ENCODE measurements at places on chromosomes 2 and 18.

DNA sequence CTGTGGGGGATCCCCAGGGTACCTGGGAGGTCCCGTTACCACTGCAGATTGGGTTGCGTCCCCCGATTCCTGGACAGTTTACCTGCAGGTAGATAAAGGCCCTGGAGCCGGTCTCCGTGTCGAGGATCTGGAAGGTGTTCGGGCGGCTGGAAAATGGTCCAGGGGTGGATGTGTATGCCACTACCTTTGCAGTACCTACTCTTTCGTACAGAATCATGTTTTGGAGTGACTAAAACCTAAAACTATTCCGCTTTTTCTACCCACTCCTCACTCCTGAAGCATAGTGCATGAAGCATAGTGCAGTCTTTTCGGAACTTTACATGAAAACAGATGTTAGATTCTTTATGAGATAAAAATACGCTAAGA lies 418 bp downstream of the WDR75 start:
- no peak for DNase-seq

DNA sequence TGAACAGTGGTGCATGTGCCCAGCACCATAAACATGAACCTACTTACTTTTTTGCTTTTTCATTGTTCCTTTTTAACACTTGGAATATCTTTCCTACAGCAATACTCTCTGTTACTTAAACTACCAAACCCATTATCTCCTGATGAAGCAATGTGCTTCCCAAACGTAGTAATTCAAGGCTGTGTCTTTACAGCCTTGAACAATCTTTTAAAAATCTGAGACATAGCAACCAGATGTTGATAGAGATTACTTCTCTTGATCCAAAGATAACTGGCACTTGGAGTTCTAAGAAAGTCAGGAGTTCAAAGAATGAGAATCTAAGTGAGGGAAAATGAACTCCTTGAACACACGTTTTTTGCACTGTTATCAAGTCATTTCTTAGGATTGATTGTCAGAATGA lies 40.4 kb downstream of the ATP8B1 start:
- no peak for DNase-seq

DNA sequence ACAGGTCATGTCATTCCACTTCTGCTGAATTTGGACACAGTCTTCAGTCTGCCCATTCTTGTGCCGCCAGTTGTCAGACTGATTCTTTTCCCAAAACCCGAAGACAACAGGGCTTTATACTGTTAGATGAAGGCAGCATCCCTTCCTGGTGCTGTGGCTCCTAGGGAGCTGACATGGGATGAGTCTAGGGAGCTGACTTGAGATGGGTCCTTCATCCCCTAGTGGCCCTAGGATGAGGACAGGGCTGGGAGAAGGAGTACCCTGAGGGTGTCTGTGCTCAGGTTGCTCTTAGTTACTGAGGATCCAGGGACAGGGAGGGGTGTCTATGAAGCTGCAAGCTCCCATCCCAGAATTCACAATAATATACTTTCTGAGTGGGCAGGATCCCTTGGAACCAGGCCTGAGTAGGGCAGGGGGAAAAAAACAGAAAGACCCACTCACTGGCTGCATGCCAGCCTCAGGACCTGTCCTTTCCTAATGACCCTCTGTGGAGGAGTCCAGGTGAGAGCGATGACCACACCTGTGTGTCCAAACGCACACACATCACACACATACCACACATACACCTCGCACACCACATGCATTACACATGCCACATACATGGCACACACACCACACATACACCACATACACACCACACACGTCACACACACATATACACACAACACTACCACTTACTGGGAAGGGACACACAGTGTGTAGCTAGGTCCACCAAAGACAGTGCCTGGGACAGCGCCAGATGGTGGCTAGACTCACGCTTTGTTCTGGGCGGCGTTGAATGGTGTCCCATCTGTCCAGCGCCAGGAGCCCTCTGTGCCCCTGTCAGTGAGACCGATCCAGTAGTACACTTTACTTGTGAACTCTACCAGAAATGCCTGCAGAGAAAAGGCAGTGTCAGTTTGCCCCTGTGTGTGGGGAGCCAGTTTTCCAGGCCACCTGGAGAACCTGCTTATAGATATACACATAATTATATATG lies 11.1 kb downstream of the CLEC4F start:
- no peak for DNase-seq

DNA sequence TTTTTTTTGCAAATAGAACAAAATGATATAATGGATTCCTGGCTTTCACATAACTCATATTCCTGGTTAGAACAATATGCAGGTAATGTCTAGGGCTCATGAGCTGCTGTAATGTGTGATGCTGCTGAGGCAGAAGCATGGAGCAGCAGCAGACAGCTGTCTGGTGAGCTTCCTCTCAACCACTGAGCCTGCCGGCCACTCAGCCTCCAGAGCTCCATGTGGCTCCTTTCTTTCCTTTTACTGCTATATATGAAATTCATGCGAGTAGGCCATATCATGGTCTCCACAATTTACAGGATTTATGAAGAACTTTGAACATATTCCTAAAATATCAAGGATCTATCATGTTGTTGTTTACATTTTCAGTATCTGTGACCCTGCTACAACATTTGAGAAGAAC lies 120.9 kb downstream of the MEP1B start:
- no peak for DNase-seq

DNA sequence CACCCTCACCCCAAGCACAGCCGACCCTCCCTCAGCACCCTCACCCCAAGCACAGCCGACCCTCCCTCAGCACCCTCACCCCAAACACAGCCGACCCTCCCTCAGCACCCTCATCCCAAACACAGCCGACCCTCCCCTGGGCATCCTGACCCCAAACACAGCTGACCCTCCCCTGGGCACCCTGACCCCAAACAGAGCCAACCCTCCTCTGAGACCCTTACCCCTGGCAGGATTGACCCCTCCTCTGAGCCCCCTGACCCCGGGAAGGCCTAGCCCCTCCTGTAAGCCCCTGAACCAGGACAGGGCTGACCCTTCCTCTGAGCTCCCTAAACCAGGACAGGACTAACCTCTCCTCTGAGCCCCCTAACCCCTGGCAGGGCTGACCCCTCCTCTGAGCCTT lies 84.4 kb upstream of the RAB6C start:
- DNase-seq, result no peak

- no peak for DNase-seq
Measured at GRCh38 chr18:44229693-44230108, 451.0 kb upstream of the SETBP1 start.

All from HuH-7 (cell line).